NCI-H510A treated with DMSO at 0.1 percent for 48 hours (cell line): ENCODE measurements at places on chromosomes 7 and 10.

GRCh38 chr7:101783381-101784181 is 33.8 kb upstream of the CUX1 start:
- DNase-seq = no peak

DNA sequence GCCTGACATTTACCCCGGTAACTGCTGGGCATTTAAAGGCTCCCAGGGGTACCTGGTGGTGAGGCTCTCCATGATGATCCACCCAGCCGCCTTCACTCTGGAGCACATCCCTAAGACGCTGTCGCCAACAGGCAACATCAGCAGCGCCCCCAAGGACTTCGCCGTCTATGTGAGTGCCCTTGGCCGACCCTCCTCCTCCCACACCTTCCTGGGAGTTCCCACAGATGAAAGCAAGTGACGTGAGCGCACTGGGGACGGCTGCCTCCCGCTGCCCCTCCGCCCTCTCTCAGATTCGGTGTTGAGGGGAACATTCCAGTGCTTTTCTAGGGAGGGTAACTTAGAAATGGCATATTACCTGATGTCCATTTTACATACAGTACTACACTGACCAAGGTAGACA is 7.0 kb upstream of the GET4 start:
- no peak for DNase-seq

GRCh38 chr7:97601931-97602457 is 129.9 kb upstream of the TAC1 start:
- DNase-seq = no peak

GRCh38 chr7:57424515-57425238 is 25.3 kb upstream of the ZNF716 start:
- no peak for DNase-seq

DNA sequence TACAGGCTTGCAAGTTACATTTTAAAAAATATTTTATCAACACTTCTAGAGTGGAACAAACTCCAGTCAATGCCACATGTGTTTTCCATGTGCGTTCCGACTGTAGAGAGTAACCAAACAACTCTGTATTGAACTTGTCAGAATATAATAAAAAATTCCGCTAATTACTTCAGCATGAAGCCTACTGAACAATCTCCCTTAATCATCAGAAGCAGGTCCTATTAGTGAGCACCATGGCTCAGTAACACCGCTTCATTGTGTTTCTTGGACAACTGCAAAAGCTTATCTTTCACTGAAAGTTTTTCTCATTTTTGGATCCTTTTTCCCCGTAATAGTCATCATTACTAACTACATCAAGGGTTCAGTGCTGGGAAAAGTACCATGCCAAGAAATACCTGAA is 117.0 kb downstream of the MKX start:
- no peak for DNase-seq

- DNase-seq = no peak
These were observed 50.6 kb upstream of the RASGEF1A start for GRCh38 chr10:43317422-43317821.

- DNase-seq = no peak
These were observed 4.6 kb downstream of the EMX2 start for GRCh38 chr10:117547016-117547715.

DNA sequence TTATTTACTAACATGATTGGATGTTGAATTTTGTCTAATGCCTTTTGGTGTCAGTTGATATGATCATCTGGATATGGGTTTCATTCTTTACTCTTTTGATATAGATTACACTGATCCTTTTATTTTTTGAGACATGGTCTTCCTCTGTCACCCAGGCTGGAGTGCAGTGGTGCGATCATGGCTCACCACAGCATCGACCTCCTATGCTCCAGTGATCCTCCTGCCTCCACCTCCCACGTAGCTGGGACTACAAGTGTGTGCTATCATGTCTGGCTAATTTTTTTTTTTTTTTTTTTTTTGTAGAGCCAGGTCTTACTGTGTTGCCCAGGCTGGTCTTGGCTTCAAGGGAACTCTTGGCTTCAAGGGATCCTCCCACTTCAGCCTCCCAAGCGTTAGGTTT is 27.1 kb downstream of the BMS1 start:
- DNase-seq = no peak

GRCh38 chr10:24446739-24447138 is 237.8 kb downstream of the KIAA1217 start:
- no peak for DNase-seq

DNA sequence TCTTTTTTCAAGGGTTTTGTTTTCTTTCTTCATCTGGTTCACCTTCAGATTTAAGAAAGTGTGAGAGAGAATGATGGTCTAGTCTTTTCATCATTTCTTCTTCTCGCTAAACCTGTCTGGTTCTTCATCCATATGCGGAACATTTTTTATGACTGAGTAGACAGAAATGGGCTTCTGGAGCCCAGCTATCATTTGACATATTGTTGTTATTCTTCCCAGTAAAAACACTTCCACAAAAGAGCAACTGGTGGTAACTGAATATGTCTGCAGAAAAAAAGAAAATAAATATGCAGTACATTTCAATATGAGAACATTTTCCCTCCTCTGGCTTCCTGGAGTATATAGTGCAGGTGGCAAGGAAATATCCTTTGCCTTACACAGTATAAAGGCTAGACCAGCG is 209.5 kb downstream of the JCAD start:
- no peak for DNase-seq

DNA sequence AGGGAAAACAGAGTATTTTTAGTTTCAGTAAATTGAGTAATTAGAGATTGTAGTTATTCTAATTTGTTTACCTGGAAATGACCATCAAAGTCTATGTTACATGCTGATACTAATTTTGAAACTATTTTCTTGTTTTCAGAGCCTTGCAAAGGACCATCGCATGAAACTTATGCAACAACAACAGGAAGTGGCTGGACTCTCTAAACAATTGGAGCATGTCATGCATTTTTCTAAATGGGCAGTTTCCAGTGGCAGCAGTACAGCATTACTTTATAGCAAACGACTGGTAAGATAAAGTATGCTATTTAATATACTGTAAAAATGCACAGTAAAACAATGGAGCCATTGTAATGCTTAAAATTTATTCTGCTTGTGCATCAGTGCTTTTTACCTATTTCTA is 78.5 kb downstream of the TRIM24 start:
- DNase-seq = no peak
